WERI-Rb-1 (cell line): ENCODE measurements at places on chromosomes 3 and 15.

DNA sequence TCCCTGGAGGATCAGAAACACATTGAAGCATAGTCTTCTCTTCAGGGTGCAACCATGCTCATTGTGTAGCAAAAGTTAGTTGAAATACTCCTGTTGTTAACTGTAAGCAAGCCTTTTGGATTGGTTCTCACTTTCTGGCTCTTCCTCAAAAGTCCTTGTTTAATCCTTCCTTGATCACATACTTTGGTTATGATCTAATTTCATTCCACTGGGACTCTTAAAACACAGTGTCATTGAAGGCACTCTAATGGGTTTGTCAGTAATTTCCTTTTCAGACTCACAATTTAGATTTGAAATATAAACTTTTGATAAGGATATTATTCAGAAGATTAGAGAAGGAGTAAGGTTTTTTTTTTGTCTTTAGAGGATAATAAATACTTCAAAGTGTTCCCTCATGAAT, 451.7 kb upstream of the SGO1 start:
- DNase-seq: no peak

DNA sequence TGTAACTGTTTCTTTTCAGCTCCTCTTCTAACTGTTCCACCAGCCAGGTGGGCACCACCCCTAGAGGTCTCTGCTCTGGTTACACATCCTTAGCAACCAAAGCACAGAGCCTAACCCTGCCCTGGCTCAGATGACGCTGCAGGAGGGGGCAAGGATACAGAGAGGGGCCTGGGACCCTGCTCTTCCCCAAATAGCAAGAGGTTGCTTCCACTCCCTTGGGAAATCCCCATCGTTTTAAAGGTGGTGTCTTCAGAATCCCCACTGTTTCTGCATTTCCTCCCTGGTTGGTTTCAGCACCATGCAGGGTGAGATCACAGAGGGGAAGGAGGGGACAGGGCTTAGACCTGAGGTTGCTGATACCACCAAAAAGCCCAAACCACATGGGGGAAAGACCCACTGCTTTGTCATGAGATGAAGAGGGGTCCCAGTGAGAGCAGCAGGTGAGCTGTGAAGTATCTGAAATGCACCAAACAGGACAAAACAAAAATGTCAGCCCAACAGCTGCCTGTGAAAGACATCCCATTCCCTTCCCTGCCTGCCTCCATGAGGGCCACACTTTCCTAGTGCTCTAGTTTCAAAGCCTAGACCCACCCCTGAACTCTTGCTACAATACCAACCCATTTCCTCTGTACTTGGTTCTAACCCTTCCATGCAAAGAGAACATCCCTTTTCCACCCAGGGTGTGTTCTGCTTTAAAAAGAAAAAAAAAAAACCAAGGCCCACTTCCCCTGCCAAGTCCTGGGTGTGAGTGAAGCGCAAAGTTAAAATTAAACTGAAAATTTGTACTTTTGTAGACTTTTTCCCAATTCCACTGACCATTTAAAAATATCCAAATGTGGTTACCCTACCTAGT, 29.0 kb downstream of the ANP32A start:
- no peak for DNase-seq

DNA sequence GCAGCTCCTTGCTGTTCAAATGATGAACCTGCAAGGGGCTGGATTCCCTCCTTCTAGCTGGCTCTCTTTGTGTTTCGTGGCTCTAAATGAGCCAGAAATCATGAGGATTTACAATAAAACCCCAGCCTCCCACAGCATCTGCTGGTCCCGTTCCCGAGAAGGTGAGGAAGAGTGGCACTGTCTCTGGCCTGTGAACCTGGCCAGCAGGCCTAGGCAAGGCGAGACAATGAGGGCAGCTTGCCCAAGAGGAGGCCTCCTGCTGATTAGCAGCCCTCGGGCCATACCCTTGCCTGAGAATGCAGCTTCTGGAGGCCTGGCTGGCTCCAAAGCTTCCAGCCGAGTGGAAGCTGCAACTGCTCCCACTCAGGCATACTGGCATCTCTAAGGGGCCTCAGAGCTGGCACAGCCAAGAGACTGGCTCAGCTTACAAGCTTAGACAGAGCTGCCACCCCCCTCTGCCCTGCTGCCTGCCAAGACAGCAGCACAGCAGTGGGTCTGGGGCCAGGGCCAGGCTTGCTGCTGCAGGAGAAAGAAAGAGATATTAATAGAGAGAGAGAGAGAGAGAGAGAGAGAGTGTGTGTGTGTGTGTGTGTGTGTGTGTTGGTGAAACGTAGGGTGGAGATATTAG, 76.5 kb downstream of the HMG20A start:
- DNase-seq: no peak

- no peak for DNase-seq
Observed at GRCh38 chr3:86782286-86782685, 208.7 kb downstream of the VGLL3 start.

- no peak for DNase-seq
Observed at GRCh38 chr3:99674086-99674789, 35.8 kb downstream of the COL8A1 start.
